Left ventricle myocardium inferior (tissue), 1 donor: ENCODE measurements at places on chromosomes 3 and 15. TPM values are rescaled to one million over a fixed set of nuclear protein-coding genes. Genes with fewer than 3 reads are reported as not detected.

TMEM266 gene
- not detected for total RNA-seq

FOXB1 gene
- not detected for total RNA-seq

SAXO2 gene
- 2.6 TPM for total RNA-seq

AHSG gene
- total RNA-seq = not detected

NUP210 gene
- total RNA-seq = 2.8 TPM

RTP3 gene
- not detected for total RNA-seq

ADAMTS17 gene
- 0.99 TPM for total RNA-seq

CFAP100 gene
- not detected for total RNA-seq

TMEM108 gene
- total RNA-seq = 2.4 TPM

VPS18 gene
- total RNA-seq = 21.3 TPM

DNA sequence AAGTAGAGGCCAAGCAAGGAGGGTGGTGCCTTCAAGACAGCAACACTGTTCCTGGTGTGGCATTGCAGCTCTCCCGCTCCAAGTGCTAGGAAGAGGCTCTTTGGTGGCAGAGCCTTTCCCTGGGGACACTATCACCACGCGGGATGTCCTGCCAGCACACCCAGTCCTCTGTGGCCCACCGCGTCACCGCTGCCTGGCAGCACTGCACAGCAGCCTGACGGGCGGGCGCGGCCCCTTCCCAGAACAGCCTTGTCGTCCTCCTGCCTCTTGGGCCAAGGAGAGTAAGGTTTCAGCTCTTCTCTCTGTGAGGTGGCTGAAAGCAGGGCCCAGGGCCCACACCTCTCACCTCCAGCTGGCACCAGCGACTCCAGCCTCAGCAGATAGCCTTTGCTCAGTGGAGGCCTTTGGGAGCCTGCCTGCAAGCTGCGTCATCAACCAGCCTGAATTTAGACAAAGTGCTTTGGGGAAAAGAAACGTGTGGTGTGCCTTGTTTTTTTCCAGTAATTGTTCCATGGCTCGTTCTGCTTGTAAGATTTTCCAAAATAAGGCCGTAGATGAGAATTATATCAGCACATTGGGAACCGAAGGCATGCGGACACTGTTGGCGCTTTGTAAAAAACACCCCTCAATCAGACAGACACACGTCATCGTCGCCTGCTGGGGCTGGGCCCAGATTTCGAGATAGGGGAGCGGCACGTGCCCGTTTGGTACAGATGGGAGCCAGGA is 65.0 kb downstream of the AAGAB start:
- peak; percentile 92 for DNase-seq

DNA sequence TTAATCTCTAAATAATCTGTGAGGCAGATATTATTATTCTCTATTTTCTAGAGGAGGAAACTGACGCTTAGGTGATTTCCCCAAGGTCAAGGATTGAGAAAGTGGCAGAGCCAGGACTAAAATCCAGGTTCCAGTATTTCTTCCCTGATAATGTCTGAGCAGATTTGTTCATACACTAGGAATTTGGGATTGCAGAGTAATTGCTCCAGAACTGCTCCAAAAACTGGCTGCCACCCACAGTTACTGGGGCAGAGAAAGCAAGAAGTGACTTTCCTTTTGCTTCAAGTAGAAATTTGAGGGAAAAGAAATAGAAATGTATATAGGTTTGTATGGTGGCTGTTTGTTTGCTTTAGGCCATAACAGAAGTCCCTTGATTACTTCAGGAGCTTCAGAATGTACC is 60.6 kb downstream of the SLC12A8 start:
- no peak for DNase-seq

- DNase-seq = no peak
Observed at GRCh38 chr3:121153851-121154250, 245.8 kb downstream of the STXBP5L start.

- peak; percentile 53 for DNase-seq
Observed at GRCh38 chr15:28098766-28099554, at the start of gene OCA2. Gene OCA2, minus strand, starts transcription at chr15:28099315. Its CDS starts 17,441 bp downstream, at chr15:28081874.

- no peak for DNase-seq
Observed at GRCh38 chr3:152047465-152047864, 174.0 kb downstream of the SUCNR1 start.

- DNase-seq = no peak
Observed at GRCh38 chr15:48806151-48806550, 4.7 kb downstream of the CEP152 start.

GRCh38 chr3:81216192-81216591 is 545.3 kb downstream of the GBE1 start:
- no peak for DNase-seq

GRCh38 chr3:156978481-156978961 is 152.4 kb downstream of the LEKR1 start:
- no peak for DNase-seq

GRCh38 chr3:111538681-111539083 is 3.3 kb upstream of the CD96 start:
- no peak for DNase-seq

DNA sequence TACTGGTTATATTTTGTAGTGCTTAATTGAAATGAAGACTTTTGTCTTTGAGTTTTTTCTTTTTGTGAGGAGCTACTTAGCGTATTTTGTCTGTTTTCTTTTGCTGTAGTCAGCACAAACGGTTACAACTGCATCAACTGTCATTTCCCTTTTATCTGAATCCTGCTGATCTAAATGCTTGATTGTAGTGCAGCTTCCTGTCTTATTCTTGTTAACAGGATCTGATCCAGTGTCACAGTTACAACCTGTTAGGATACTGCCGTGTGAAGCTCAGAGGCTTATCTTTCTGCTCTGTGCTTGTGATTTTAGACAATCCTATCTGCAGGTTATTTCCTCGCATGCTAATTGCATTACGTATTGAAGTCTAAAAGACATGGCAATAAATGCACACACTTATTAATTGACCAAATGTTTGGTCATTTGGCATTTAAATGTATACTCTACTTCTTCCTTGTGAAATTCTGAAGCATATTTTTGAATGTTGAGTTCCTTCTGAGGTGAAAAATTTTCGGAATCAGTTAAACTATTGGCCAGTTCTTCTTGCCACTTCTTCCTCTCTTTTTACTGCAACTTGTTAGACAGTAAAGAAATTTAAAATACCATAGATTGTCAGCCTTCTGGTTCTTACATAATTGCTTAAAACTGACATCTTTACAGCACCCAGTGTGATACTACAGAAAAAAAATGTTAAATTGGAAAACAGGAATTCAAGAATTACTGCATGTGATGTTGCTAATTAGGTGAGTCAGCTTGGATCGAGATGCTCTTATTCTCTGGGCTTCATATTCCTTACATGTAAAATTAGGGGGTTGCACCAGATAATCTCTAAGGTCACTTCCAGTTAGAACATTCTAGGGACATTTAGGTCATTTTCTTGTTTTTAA is 168.2 kb downstream of the MBNL1 start:
- DNase-seq = no peak

DNA sequence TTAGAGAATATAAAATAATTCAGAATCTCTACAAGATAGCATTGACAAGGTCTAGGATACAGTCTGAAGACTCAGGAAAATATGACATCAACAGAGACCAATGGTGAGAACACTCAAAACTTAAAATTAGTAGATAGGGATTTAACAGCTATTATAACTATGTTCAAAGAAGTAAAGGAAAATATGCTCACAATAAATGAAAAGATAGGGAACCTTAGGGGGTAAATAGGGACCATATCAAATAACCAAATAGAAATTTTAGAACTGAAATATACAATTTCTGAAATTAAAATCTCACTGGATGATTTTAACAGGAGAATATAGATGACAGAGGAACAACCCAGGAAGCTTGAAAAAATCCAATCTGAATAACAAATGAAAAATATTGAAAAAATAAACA is 31.8 kb upstream of the IGF2BP2 start:
- DNase-seq = no peak

DNA sequence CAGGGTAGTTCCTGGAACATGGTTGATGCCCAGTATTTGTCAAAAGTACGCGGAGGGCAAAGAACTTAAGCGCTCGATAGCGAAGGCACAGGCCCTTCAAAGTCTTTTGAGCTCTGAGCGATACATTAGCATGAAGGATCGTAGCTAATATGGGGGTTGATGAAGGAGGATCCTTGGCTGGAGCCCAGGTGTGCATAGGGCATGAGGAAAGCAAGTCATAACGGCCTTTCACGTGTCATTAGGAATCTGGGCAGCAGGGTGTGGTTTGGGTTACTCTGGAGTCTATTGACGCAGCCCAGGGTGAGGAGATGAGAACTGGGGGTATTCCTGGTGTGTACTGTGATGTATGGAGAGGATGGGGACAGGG is 31.7 kb downstream of the SPINK8 start:
- no peak for DNase-seq

DNA sequence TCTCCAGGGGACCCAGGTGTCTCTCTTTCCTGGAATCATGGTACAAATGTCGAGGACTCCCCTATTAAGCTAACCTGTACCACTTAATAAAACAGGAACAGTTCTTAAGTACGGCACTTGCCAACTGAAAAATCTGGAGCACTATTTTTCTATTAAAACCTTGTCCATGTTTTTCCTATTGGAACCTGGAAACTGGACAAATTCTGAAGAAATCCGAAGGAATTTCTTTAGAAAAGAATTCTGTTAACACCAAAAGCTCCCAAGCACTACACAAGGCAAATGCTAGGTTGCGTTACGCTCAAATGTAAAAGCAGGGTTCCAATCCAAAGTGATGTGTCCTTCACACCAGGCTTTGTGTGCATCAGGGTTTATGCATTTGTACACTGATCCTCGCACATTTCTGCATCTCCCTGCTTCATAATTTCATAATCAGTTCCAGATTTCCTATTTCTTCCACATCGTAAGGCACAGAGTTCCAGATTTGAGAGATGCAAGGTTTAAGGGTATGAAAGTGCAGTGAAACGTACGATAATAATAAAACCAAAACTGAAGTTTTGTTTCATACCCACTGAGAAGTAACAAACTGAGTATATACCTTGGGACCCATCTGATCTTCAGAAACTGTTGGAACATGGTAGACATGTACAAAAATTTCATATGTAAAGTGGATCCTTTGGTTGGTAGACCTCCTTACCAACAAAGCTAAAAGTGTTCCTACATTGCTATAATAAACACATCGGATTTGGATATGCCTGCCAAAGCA is 132.1 kb upstream of the WNT5A start:
- DNase-seq = no peak

GRCh38 chr3:72141264-72141663 is 356.3 kb upstream of the PROK2 start:
- no peak for DNase-seq

DNA sequence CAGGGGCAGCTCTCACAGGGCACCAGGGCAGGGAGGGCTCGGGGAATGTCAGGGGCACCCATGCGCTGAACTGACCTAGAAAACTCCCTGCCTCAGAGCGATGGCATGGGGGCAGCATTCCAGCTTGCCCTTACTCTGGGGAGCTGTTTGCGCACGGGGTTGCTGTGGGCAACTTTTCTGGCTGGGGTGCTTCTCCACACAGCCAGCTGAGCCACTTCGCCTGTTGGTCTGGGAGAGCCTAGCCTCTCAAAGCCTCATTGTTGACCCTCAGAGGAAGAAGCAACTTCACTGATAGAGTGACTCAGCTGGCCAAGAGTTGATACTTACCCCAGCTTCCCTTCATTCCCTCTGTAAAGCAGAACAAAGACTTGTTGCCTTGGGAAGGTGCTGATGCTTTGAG is 42.6 kb upstream of the MRPS22 start:
- no peak for DNase-seq

- no peak for DNase-seq
Observed at GRCh38 chr3:66092175-66092995, 53.7 kb upstream of the MAGI1 start.

DNA sequence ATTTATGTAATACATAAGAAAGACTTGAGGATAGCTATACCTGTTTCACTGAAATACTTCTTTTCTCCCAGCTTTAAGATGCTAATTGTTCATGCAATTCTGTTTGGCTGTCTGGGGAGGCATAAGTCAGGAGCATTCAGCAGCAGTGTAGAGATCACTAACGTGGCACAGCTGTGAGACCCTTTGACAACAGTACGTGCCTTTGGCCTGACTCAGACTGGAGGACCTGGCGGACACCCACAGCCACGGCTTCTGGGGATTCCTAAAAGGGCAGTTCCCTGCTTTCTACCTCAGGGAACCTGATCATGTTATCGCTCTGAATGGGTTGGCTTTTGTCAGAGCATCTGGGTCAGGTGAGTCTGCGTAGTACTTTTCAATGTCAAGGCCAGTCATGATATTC is 295.0 kb upstream of the ICE2 start:
- DNase-seq = no peak

DNA sequence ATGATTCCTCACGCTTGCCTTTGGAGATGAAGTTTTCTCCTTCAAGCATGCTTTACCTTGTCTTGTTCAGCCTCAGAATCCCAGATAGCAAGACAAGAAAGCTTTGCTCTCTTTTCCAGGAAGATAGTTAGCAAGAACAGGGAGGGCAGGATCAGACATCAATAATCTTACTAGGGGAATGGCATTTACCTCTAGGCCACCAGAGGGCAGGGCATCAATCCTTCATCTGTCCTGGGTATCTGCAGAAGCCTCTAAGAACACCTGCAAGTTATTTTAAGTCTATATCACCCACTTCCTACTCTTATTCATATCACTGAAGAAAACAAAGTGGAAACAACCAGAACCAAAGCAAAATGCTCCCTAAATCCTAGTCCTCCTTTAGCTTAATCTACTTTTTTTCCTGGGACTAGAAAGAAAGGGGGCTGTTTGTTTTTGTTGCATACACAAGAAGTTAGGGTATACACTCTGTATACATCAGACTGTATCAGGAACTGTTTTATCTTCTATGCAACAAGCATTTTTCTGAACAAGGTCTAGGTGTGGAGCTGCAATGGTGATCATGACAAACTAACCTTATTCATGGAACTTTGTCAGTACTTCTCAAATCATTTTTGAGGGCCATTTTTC is 862.5 kb downstream of the CADM2 start:
- DNase-seq = no peak

DNA sequence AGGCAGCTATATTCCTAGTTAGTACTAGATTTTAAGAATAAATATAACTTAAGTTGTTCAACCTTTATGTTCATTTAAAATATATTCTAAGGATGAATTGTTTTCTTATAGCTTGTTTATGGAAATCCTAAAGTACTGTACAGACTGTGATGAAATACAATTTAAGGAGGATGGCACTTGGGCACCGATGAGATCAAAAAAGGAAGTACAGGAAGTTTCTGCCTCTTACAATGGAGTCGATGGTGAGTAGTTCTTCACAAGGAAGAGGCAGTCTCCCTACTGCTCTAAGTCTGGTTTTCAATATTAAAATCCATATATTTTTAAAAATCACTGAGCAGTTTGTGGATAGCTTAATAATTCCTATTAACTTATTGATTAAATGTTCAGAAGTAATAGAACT is 29.6 kb downstream of the CALML4 start:
- DNase-seq = no peak

DNA sequence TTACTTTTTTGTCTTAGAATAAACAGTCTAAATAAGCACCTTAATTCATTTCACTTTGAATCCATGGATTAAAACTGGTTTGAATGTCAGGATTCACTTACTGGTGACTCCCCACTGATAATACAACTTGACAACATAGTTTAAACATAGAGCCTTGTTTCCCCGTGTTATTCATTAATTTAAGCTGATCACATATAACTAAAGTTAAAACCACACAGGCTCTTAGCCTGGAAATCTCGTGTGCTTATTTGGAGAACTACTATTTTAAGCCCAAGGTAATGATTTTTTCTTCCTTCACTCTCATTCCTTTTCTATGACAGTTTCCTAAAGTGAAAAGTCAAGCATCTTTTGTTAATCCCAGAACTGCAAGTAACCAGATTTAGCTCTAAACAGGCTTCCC is 64.2 kb downstream of the HACD2 start:
- DNase-seq = no peak
